Bone marrow (tissue), 2 donors: ENCODE measurements at places on chromosomes 7 and 10.

DNA sequence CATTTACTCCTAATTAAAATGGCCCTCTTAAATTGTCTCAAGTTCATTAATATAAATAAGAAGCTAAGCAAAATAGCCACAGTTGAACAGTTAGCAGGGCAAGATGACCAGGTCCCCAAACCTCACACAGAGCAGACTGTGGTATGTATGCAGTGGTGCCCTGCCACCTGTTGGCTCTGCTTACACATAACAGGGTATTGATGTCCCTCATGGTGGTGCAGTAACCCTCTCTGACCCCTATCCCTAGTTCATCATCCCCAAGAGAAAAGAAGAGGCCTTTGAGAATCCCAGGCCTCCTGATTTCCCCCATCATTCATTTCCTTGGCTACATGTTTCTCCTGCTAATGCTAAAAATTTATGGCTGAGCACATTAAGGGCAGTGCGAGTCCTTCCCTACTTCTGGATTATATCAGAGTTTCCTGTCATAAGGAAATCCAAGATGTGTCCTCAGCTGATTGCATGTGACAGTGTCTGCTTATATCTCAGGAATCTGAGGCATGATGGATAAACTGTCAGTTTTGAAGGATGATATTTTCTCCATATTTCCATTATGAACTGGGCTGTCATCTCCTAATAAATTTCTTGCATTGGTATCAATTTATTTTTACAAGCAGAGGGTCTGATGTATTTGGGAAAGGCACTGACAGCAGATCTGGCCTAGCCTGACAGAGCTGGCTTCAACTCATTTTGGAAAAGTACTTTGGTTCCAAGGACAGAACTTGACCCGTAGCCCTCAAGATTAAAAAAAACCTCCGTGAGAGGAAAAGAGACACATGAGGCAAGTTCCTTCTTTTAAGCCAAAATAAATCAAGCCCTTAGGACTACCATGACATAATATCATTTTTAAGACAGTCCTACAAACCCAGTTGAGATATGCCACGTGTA lies 880.6 kb downstream of the LRMDA start:
- DNase-seq, result no peak

DNA sequence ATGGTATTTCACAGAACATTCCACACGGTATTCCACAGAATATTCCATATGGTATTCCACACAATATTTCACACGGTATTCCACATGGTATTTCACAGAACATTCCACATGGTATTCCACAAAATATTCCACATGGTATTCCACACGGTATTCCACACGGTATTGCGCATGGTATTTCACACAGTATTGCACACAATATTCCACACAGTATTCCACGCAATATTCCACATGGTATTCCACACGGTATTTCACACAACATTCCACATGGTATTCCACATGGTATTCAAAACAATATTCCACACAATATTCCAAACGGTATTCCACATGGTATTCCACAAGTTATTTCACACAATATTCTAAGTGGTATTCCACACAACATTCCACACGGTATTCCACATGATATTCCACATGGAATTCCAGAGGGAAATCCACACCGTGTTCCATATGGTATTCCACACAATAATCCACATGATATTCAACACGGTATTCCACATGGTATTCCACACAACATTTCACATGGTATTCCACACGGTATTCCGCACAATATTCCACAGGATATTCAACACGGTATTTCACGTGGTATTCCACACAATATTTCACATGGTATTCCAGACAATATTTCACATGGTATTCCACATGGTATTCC lies 136.7 kb upstream of the CHST15 start:
- no peak for DNase-seq

DNA sequence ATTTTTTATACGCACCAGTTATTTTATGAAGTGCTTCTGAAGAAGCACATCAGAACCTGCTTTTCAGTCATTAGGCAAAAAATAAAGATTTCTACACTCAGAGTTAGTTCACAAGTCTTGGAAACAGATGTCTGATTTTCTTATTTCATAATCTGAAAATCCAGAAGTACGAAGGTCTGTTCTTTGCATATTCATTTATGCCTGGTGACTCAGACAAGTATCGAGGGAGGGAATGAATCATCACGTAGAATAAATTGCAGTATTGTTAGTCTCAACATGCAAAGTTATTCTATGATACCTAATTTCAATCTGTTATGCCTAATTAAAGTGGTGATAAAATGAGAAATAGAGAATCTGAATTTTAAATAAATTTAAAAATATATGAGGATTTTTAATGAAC lies 113.6 kb upstream of the SEM1 start:
- no peak for DNase-seq

GRCh38 chr7:41029072-41029499 lies 673.8 kb downstream of the INHBA start:
- no peak for DNase-seq

- no peak for DNase-seq
Observed at GRCh38 chr10:44788147-44789129, 122.7 kb upstream of the TMEM72 start.

GRCh38 chr7:17061443-17061842 lies 179.7 kb upstream of the AGR3 start:
- no peak for DNase-seq

DNA sequence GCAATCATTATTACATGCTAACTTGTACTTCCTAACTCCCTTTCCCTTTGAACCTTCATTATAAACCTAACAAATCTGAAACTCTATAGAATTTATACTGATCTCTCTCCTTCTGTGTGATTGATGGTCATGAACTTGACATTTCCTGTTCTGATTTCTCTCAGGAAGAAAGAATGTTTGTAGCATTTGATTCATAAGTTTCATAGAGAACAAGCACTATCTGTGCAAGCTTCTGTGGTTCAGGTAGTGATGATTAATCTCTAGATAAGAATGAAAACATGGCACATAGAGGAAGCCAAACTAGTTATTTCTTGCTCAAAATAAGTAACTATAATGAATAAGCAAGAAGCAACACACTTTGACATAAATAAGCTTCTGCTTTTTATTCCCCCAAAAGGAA lies 34.2 kb downstream of the TFPI2 start:
- DNase-seq, result no peak

DNA sequence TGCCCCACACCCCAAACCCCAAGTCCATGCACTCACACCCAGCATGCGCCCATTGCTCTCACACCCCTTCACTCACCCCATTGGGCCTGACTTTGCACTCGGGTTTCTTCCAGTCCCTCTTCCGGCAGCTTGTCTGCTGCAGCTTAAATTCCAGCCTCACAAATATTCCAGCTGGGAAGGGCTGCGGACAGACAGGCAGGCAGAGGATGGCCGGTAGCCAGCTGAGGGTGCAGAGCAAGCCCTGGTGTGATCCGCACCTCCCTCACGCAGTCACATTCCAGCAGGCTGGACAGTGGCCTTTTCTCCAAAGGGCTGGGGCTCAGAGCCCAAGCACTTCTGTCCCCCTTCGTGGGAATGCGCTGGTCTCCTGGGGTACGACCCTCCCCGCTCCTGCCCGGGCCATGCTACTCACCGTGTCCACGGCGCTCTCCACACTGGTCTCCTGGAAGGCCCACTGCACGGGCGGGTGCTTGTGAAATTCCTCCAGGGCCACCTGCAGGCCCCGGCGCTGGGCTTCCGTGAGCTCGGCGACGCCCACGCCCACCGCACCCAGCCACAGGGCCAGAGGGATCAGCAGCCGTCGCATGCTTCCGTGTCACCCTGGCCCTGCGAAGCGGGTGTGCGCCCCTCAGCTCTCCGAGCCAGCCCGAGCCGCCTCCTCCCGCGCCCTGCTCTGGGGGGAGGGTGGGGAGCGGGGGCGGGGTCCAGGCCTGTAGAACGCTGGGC lies 1.2 kb downstream of the RARRES2 start:
- no peak for DNase-seq

- DNase-seq, result no peak
Observed at GRCh38 chr7:158311791-158312190, 275.8 kb downstream of the PTPRN2 start.

DNA sequence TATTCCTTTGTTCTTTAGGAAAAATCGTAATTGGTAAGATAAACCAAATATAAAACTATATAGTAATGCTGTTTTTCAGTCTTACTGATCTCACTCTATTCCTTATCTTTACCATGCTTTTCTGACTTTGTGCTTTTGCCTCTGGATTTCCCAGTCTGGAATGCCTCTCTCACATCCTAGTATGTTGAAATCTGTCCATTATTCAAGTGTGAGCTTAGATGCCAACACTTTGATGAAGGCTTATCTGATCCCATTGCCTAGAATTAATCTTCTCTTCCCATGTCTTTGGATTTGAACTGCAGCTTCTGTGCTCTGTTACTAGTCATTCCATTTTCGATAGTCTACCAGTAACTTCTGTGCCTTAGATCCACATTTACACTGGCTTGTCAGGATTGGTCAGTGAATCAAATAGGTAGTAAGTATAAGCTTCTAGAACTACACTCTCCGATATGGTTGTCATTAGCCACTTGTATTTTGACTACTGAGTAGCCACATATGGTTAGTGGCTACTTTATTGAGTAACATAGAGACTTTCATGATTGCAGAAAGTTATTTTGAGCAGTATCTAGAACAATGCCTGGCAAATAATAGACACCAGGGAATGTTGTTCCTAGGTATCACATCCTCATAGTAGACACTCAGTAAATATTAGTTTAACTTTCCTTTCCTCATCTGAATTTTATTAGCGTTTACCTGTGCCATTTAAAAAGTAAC lies 92.9 kb downstream of the BMPR1A start:
- DNase-seq, result no peak

DNA sequence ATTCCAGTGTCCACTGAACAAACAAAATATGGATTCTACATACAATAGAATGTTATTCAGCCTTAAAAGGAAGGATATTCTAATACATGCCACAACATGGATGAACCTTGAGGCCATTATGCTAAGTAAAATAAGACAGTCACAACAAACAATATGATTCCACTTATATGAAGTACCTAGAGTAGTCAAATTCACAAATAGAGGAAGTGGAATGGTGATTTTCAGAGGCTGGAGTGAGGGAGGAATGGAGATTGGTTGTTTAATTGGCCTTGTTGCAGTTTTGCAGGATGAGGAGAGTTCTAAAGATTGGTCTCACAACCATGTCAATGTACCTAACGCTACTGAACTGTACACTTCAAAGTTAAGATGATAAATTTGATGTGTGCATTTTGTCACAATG lies 119.6 kb downstream of the CHN2 start:
- DNase-seq, result no peak

DNA sequence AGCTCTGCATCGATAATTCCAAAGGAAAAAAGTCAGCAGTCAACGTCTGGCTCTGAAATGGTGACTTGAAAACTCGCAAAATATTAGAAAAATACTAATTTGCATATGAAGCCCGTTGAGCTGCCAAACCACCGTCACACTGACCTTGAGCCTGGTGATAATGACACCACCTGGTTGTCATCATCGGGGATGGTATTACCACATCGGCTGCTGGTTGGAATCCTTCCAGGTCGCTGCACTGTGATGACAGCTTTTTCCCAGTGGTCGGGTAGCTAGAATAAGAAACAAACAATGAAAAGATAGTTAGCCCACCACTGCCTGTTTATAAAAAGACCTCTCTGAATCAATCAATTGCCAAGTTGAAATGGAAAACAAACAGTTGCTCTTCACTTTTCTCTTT lies 41.6 kb downstream of the LAMB1 start:
- DNase-seq, result no peak

DNA sequence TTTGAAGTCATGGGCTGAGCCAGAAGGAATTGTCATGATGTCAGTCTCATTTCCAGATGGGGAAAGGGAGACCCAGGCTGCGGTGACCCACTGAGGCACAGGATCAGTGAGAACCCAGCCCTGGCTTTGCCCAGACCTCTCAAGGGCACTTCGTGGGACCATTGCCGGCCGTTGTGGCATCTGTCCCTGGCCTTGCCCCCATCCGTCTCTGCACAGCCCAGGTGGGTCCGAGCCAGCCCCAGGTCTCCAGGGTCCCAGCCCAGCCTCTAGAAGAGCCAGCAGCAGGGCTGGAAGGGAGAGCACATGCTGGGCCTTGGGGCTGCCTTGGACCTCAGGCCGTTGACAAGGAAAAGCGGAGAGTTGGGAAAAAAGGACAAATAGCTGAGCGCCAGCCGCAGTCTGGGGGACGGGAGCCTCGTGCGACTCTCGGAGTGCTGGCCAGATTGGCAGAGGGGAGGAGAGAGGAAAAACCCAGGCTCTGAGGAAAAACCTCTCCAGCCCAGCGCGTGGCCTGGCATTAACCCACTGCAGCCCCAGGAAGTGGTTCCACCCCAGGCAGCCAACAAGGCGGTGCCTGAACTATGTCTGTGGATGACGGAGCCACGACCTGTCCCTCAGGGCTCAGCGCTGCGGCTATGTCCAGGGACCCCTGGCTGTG lies 30.2 kb downstream of the GRIFIN start:
- no peak for DNase-seq
